ENCODE measurements at places on chromosomes 4 and X.

- no peak for DNase-seq
Observed at GRCh38 chrX:46260499-46260898, 284.7 kb downstream of the ZNF674 start.

- no peak for DNase-seq
Observed at GRCh38 chr4:111712093-111712677, 433.1 kb upstream of the FAM241A start.

GRCh38 chr4:111045992-111046391 lies 423.1 kb upstream of the PITX2 start:
- DNase-seq = no peak

DNA sequence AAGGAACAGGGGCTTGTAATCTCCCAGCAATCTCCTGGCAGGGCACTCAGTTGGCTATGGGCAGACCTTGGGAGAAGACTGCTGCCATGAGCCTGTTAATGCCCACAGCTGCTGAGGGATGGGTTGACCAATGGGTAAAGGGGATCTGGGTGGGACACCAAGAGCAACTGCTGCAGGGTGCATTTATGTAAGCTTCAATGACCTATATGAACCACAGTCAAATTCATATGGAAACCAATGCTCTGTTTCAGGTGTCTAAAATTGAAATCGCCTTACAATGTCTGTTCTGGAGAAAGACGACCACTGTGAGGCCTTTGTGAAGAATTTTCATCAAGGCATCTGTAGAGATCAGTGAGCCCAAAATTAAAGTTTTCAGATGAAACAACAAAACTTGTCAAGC lies 6.1 kb downstream of the EPGN start:
- no peak for DNase-seq

DNA sequence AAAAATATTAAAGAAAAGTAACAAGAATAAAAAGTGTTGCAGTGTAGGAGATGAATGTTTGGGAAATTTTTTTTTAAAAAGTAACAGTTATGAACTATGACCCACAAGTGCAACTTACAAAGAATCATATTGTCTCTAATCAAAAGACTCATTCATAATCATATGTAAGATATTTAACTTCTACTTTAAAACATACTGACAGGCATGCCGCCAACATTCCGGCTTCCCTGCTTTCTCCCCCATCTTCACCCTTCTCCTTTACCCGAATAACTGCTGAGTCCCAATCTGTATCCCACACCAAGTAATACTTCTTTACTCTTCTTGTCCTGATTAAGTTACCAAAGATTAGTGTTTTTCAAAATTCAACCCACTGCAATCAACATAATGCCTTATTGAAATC lies 598.8 kb upstream of the FRG1 start:
- no peak for DNase-seq

- DNase-seq = no peak
Observed at GRCh38 chrX:71660562-71661416, 6.6 kb upstream of the LOC101059915 start.

DNA sequence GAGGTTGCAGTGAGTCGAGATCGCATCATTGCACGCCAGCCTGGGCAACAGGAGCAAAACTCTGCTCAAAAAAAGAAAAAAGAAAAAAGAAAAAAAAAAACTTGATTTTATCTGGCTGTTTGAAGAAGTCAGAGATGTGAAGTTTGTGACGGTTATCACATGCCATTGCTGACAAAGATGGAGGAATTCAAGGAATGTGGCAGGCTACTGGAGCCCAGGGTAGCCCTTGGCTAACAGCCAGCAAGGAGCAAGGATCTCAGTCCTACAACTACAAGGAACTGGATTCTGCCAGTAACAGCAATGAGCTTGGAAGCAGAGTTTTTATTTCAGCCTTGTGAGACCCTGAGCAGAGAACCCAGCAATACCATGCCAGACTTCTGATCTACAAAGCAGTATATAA lies 24.3 kb upstream of the TET2 start:
- DNase-seq = no peak

GRCh38 chr4:152102436-152103000 lies 341.7 kb upstream of the GATB start:
- DNase-seq = no peak

GRCh38 chr4:143558823-143559756 lies 45.6 kb downstream of the SMARCA5 start:
- peak; percentile 56 for DNase-seq

GRCh38 chr4:187209921-187210613 lies 486.4 kb upstream of the FAT1 start:
- no peak for DNase-seq

GRCh38 chr4:104500442-104500841 lies 5.7 kb upstream of the CXXC4 start:
- DNase-seq = no peak

DNA sequence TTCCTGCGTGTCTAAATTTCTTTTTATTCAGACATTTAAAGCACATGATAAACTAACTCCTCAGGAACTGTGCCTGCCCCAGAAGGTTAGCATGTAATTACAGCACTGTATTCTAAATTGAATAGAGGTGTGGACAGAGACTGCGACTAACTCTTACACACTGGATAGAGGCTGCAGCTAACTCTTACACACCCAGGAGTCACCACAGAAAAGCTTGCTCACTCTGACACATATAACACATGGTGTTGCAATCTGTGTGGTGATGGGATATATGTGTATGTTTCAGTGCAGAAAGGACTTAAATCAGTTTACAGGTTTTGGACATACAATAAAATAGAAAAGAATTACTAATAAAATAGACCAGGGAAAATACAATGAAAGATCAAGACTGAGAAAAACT lies 41.5 kb downstream of the SMAD1 start:
- no peak for DNase-seq

- DNase-seq = no peak
Observed at GRCh38 chrX:31349515-31349914, 277.7 kb upstream of the FTHL17 start.

- DNase-seq = peak; percentile 5
Observed at GRCh38 chr4:15004739-15005301, 2.5 kb downstream of the CPEB2 start.

DNA sequence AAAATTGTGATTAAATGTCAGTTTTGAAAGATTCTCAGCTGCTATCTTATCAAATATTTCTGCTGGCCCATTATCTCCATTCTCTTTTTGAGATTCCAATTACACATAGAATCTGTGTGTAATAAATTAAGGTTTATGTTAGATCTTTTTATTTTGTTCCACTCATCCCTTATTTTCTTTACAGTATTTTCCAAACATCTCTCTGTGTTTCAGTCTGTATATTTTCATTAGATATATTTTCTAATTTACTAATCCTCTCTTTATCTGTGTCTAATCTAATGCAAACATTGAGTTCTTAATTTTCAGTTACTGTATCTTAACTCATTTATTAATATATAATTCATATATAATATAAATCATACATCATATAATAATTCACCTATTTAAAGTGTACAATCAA lies 268.7 kb downstream of the DCHS2 start:
- no peak for DNase-seq

GRCh38 chr4:65472531-65472930 lies 197.8 kb downstream of the EPHA5 start:
- no peak for DNase-seq

- DNase-seq = no peak
Observed at GRCh38 chrX:47174376-47174775, 19.3 kb upstream of the UBA1 start.

DNA sequence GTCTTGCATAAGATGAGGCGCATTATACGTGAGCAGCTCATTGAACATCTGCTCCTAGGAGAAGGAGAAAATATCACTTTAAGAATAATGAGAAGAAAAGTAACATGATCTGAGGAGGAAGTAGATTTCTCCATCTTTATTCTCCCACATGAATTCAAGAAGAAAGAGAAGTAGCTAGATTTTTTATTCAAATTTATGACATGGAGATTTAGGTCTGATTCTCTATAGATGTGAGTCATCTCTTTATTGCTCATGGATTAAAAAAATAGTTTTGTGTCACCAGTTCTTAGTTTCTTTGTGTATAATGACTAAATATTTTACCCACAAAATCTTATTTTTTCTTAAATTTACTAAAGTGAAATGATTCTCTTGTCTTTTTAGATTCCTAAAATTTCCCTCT lies 40.4 kb downstream of the HPGDS start:
- no peak for DNase-seq

- DNase-seq = no peak
Observed at GRCh38 chrX:1076871-1077651, 135.4 kb downstream of the CRLF2 start.

- no peak for DNase-seq
Observed at GRCh38 chrX:39899856-39900776, 197.6 kb downstream of the BCOR start.

DNA sequence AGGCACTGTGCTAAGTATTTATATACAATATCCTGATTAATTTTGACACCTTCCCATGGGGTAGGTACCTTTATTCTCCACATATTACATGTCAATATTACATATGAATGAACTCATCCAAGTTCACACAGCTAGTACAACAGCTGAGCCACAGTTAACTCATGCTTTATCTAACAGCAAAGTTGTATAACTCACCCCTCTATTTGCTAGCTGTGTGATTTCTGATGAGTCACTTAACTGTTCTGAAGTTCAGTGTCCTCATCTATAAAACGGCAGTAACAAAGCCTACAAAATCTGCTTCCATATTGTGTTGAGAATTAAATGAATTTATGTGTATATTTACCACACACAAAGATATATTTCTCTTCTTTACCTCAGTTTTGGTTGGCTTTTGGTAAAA lies 48.2 kb upstream of the KDR start:
- DNase-seq = no peak

DNA sequence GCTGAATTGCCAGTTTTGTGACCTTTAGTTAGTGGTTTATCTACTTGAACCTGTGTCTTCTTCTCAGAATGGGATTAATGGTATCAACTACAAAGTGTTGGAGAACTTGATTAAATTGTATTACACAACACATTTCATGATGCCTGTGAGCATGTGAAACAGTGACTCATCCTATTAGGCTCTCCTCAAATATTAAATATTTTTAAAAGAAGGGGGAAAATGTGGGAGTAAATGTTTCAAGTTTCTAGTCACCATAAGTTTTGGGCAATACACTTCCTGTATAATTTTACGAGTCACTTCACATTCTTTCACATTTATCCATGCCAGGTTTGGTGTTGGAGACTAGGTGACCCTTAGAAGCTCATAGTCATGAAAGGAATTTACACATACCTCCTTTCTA lies 147.0 kb downstream of the HS3ST1 start:
- DNase-seq = no peak

- no peak for DNase-seq
Observed at GRCh38 chr4:20313237-20314030, 61.7 kb downstream of the SLIT2 start.

- DNase-seq = no peak
Observed at GRCh38 chrX:48971249-48972219, at the start of gene KCND1. Gene KCND1 (minus strand): TSS chrX:48971844. CDS start chrX:48970271, 1,573 bp downstream.

DNA sequence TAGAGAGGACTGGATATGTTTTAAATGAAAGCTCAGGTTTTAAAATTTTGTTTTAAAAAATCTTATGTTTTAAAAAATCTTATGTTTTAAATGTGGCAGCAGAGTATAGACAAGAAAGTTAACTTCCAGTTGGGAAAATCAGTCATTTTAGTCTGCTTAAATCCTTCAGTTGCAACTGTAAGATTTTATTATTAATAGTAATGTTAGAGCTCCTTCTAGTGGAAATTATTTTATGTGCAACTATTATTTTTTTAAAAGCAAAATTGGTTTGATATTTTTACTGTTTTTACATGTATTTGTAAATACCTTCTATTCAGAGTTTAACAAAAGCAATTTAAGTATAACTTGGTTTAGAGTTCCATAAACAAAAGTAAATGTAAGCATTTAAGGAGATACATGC lies 8.5 kb upstream of the NUDT6 start:
- DNase-seq = no peak

GRCh38 chr4:7013175-7013574 lies 30.0 kb upstream of the TADA2B start:
- no peak for DNase-seq

DNA sequence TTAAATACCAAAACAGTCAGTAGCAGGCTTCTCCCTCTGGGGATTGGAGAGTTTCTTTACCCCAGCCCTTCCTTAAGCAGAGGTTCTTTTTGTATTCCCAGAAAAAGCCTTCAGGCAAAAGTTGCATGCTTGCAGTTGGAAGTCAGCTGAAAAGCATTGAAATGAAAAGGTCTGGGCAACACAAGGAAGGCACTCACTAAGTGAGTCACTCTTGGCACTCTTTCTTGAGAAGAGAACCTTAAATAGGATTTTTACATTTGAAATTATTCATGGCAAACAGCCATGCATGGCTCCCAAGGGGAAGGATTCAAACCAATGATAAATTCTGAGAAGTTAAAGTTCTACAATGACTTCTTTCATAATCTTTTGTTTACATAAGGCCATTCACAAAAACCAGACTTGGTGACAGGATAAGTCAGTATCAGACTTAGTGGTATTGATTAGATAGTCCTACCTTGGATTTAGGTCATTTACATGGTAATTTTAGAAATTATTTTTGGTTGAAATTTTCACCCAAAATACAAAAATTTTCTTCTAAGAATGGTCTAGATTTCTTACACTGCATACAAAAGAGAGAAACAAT lies 2068.9 kb downstream of the PCDH7 start:
- no peak for DNase-seq

DNA sequence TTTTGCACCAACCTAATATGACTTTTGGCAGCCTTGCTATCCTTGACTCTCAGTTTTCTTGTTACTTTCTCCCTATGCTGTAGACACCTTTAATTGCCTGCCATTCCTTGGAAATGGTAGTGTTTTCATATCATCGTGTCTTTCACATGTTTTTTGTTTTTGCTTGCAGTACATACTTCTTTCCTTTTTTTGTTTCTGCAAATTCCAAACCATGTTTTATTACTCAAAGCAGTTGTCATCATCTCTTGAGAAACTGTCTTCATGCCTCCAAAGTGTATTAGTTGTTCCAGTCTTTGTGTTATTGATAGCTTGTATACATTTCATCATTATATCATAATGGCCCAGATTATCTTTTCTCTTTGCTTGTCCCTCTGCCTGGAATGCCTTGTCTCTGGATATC lies 57.1 kb downstream of the PDLIM5 start:
- DNase-seq = no peak

- DNase-seq = no peak
Observed at GRCh38 chr4:144451766-144452450, 194.0 kb upstream of the HHIP start.

GRCh38 chrX:46758163-46758955 lies 559 bp downstream of the SLC9A7 start:
- DNase-seq = no peak

DNA sequence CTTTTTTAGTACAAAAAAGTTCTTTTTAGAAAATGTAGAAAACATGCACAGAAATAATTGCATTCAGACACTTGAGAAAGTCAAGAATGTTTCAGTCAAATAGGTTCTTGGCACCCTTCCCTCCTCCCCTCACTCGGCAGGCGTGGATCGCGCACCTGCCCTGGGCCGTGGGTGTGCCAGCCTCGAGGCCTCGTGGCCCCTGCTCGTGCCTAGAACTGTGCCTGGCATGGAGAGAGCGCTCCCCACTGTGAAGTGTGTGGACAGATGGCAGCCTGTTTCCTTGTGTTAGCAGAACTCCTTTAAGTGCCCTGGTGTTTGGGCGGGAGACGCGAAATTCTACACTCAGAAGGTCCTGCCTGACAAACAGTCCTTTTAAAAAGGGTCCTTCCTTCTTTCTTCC lies 14.7 kb downstream of the RGS12 start:
- DNase-seq = no peak

GRCh38 chr4:107115185-107115847 lies 79.2 kb upstream of the DKK2 start:
- DNase-seq = no peak

- no peak for DNase-seq
Observed at GRCh38 chr4:84917869-84918600, 48.5 kb downstream of the WDFY3 start.

GRCh38 chr4:73653695-73654106 lies 33.5 kb upstream of the RASSF6 start:
- peak; percentile 27 for DNase-seq

GRCh38 chrX:32966821-32967355 lies 244.5 kb downstream of the DMD start:
- no peak for DNase-seq

All from GM19239 (cell line).